ENCODE measurements at places on chromosomes 2 and 18.

GRCh38 chr2:11773747-11774525 is 27.5 kb downstream of the LPIN1 start:
- no peak for DNase-seq

GRCh38 chr2:41992056-41992642 is 55.7 kb upstream of the PKDCC start:
- no peak for DNase-seq

- no peak for DNase-seq
These were observed 318.5 kb downstream of the RAD51AP2 start for GRCh38 chr2:17199741-17200140.

- no peak for DNase-seq
These were observed 45.1 kb downstream of the RHOB start for GRCh38 chr2:20491739-20492531.

GRCh38 chr2:72291059-72291458 is 143.4 kb upstream of the CYP26B1 start:
- DNase-seq, result no peak

DNA sequence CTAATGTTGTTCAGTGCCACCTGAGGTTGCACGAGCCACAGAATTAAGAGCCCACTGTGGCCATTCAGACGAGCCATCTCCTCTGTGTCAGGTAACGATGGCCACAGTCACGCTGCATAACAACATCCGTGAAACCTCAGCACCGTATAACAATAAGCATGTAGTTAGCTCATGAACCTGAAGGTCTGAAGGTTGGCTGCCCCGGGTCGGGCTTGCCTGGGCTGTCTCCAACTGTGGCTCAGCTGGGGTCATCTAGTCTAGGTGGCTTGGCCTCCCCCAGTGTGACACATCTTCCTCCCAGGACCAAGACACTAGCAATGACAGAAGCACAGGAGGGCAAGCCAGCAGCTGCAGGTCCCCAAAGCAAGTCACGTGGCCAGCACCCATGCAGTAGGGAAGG is 258.0 kb downstream of the GLI2 start:
- no peak for DNase-seq

- no peak for DNase-seq
These were observed 38.3 kb downstream of the LRRFIP1 start for GRCh38 chr2:237665713-237666143.

DNA sequence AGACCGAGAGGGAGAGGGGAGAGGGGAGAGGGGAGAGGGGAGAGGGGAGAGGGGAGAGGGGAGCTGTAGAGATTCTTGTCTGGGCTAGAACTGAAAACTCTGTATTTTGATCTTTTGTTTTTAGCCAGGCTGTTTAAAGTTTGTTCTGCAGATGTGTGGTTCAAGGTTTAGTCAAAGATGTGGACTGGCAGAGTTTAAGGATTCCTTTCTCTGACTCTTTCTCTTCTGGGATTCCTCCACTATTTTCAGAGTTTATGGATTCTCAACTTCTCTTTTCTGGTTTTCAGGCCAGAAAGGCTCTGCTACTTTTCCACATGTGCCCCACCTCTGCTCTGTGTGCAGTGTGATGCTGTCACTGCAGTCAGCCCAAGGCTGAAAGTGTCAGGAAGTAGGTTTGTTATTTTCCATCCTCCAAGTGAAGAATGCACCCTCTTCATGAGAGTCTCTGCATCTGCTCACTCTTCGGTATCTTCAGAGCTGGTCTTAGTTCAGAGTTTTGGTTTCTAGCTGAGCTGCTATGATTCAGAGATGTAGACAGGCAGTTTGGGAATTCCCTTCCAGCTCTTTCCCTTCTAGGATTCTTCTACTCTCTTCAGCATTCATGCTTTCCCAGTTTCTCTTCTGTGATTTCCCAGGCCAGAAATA is 130.9 kb upstream of the SMAD7 start:
- DNase-seq, result no peak

GRCh38 chr2:110115291-110116032 is at the start of gene MALL:
Gene MALL, minus strand, starts transcription at chr2:110115822. Its CDS starts 30 bp downstream, at chr2:110115792.
- DNase-seq, result no peak

- peak; percentile 55 for DNase-seq
These were observed 30.4 kb upstream of the MGAT4A start for GRCh38 chr2:98761267-98761781.

DNA sequence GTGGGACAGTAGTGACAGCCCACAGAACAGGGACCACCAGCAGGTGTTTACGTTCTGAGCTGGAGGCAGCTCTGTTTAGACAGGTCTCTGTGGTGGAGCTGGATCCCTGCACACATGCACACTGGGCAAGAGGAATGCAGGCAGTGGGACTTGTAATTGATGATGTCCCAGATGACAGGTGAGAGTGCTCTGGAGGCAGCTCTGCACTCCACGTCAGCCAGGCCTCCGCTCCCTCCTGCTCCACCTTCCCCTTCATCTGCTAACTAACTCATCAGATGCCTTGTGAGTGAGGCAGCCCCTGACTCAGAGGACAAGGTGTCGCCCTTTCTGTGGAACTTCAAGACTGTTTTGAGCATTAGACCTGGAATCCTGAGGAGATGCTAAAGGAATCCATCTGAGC is 53.2 kb downstream of the SH3YL1 start:
- DNase-seq, result no peak

- no peak for DNase-seq
These were observed 33.8 kb downstream of the PID1 start for GRCh38 chr2:229237270-229237669.

GRCh38 chr2:113390124-113390849 is 47.2 kb upstream of the ZNG1B start:
- DNase-seq, result peak; percentile 19

GRCh38 chr2:147122944-147123343 is 721.9 kb upstream of the ACVR2A start:
- no peak for DNase-seq

DNA sequence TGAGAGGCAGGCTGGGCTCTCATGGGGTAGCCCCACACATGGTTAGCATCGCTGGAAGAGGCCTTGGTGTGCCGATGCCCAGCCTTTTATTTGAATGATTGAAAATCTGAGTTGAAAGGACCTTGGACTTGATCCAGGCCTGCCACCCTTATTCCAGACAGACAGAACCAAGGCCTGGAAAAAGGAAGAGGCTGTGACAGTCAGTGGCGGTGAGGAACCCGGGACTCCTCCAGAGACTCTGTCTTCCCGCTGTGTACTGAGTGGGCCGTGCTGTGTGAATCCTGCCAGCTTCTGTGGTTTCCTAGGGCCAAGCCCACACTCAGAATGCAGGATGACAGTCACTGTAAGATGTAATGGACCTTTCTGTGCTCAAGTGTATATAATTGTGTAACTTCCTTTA is 218.5 kb downstream of the LDLRAD4 start:
- DNase-seq, result no peak

DNA sequence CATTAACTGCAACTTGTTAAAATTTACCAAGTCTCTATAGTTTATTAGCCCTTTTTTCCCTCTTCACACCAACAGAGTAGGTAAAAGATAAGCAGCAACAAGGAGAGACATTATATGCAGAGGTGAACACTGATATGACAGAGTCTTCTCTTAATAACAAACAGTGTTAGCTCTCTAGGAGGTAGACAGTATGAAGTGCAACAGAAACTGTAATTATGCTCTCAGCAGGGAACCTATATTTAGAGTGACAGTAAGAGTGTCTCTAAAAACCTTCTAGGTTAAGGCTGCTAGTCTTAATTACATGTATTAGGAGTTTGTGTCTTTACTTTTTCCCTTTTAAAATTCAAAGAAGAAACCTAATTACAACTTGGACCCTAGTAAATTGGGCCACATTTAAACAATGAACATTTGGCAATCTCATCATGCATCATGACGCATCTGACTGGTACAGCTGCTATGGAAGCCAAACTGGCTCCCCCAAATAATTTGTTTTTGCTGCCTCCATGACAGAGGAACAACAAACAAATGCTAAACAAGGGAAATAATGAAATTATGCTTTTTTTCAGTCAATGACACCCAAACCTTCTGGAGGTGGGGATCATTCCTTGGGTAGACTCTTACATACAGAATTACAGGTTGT is 69.9 kb upstream of the MMADHC start:
- DNase-seq, result no peak

GRCh38 chr2:220310451-220310861 is 683.0 kb downstream of the SLC4A3 start:
- DNase-seq, result no peak

GRCh38 chr2:182816866-182817265 is 49.6 kb downstream of the FRZB start:
- DNase-seq, result no peak

DNA sequence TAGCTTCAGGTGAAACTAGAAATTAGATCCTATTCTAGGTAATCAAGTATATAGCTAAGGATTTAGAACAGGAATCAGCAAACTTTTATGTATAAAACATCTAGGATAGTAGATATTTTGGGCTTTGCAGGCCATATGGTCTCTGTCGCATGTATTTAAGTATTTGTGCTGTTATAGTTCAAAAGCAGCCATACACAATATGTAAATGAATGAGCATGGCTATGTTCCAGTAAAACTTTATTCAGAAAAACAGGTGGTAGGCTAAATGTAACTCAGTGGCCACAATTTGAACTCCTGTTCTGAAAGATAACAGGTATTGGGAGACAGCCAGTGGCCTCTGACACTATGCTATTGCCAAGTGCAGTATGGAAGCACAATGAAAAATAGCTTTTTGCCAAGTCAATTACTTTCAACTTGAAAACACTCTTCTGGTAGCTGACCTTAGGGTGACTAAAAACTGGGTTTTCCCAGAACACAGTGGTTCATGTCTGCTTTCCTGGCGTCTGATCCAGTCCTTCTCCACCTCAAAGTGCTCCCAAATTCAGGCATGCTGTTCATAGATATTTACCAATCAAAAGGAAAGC is 304.7 kb upstream of the SYT4 start:
- no peak for DNase-seq

GRCh38 chr2:184041077-184041476 is 557.3 kb upstream of the ZNF804A start:
- DNase-seq, result no peak

- DNase-seq, result no peak
These were observed 16.6 kb upstream of the NABP1 start for GRCh38 chr2:191661097-191661924.

DNA sequence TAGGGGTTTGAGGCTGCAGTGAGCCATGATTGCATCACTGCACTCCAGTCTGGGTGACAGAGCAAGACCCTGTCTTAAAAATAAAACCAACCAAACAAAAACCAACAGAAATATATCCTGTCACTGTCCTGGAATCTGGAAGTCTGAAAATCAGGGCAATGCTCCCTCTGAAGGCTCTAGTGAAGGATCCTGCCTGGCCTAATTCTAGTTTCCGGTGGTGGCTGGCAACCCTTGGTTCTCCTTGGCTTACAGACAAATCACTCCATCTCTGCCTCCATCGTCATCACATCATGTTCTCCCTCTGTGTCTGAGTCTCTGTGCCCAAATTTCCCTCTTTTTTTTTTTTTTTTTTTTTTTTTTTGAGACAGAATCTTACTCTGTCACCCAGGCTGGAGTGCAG is 15.9 kb upstream of the VPS4B start:
- DNase-seq, result no peak

DNA sequence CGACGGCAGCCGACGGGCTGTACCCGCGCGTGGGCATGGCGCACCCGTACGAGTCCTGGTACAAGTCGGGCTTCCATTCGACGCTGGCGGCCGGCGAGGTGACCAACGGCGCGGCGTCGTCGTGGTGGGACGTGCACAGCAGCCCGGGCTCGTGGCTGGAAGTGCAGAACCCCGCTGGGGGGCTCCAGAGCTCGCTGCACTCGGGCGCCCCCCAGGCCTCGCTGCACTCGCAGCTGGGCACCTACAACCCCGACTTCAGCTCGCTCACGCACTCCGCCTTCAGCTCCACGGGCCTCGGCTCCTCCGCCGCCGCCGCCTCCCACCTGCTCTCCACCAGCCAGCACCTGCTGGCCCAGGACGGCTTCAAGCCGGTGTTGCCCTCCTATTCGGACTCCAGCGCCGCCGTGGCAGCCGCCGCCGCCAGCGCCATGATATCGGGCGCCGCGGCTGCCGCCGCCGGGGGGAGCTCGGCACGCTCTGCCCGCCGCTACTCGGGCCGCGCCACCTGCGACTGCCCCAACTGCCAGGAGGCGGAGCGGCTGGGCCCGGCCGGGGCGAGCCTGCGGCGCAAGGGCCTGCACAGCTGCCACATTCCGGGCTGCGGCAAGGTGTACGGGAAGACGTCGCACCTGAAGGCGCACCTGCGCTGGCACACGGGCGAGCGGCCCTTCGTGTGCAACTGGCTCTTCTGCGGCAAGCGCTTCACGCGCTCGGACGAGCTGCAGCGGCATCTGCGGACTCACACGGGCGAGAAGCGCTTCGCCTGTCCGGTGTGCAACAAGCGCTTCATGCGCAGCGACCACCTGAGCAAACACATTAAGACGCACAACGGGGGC is 2.0 kb downstream of the SP9 start:
- DNase-seq, result no peak

DNA sequence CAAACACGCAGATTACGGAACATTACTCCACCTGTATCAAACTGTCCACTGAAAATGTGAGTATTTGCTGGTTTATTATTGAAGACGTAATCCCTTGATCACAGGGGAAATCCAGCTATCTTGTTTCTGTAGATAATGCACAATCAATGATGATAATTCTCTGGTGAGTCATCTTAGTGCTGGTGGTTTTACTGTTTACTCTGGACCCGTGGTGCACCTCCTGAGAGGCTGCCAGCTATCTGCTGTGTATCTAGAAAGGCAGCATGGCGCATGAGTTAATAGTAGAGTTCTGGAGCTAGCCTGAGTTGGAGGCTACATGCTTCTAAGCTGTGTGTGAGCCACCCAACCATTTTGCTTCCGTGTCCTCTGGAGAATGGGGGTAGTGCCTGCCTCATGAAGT is 6.5 kb downstream of the NCAPH start:
- no peak for DNase-seq

DNA sequence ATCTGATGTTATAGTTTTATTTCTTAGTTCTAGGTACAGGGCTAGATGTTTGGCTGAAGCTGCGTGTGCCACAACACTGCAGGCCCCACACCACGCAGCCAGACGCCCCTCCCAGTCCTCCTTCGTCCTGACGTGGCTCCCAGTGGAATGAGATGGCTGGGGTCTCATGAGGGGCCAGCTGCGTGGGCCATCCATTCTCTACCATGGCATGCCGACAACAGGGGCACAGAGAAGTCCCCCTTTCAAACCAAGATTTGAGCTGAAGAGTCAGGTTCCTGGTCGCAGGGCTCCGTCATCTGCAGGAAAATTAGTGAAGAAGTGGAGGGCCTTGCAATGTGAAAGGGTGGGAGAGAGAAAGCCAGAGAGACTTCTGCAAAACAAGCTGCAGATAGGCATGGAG is 64.5 kb downstream of the PARD6G start:
- DNase-seq, result no peak

Measured in stimulated activated CD4-positive, alpha-beta T cell treated with anti-CD3 and anti-CD28 coated beads, Interleukin-1b, Interleukin-23, amount 100 ng/mL, for 1 hour (primary cell).